Hippocampal formation (tissue), 2 donors: ENCODE measurements at places on chromosomes 6 and 20.

DNA sequence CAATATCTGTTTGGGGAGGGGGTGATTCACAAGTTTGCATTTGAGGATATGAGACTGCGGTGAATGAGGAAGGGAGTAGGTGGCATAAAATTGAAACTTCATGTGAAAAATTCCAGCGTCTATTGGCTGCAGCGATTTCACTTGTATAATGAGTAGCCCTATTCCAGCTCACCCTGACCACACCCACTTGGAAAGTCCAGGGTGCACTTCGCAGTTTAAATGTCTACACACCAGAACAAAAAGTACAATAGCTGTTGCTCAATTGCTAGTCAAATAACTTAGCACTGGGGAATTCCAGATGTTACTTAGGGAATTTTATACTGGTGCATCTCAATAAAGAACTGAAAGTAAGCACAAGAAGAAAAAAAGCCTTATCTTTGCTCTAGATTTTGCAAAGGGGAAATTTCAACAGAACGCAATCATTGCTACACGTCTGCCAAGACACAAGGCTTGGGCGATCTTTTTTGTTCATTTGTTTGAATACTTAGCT, 6.3 kb downstream of the TNFAIP3 start:
- DNase-seq, result no peak

DNA sequence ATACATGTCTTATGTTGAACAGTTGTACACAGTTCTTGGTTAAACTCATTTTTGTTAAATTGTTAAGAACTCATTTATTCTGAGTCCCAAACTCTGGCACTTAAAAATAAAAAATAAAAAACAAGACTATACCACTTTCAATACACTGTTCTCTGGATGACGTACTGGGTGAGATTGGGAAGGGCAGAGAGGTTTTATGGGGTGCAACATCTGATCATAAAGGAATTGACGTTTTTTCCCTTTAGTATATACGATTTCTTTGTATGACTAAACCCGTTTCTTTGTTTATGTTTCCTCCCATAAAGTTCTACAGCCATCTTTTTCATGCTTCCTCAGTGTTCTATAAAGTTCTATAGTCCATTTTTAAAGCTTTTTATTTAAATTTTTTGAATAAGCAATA, 69.1 kb downstream of the TRMT11 start:
- no peak for DNase-seq

DNA sequence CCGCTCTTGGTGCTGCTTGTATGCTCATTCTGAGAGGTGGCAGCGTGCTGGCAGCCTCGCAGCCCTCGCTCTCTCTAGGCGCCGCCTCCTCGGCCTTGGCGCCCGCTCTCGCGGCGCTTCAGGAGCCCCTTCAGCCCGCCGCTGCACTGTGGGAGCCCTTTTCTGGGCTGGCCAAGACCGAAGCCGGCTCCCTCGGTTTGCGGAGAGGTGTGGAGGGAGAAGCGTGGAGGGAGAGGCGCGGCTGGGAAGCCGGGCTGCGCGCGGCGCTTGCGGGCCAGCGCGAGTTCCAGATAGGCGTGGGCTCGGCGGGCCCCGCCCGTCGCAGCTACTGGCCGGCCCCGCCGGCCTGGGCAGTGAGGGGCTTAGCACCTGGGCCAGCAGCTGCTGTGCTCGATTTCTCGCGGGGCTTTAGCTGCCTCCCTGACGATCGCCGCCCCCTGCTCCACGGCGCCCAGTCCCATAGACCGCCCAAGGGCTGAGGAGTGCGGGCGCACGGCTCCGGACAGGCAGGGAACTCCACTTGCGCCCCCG, 19.5 kb upstream of the FAM8A1 start:
- no peak for DNase-seq

DNA sequence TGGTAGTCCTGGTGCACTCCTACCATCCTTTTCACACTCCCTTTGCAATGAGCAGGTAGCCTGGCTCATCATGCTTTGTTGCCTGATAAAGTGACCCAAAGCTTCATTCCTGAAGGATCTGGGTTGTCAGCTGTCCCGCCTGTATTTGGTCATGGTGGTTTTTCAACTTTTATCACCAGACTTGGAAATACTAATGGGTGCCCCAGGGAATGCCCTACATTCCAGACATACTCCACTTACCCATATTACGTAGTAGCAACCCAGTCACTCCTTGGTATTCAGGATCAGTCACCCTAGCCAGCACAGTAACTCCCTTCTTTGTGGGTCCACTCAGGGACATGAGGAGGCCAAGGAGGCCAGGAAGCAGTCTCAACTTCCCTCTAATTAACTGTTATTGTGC, 199.2 kb downstream of the MAFB start:
- DNase-seq, result no peak

DNA sequence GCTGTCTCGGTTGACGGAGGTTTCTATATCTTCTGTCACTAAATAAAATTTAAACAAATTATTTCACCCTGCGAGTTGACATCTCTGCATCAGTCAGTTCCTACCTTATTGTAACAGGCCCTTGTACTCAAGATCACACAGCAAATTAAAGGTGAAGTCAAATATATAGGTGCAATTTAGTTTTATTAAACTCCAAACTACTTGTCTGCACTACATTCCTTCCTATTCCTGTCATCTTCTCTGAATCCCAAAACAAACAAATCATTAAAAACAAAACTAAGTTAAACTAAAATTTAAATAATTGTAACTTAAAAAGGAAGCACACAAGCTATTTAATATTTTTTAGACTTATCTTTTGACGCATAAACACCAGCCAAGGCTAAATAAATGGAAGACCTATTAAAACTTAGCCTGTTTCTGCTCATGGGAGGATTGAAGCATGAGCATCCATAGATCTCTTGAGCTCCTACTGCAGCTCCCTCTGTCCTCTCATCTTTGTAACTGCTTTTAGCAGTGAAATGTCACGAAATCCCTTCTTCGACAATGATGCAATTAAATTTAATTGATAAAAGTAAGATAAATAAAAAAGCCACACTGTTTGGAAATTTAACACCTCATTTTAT, 1152.3 kb upstream of the GJE1 start:
- DNase-seq, result no peak

DNA sequence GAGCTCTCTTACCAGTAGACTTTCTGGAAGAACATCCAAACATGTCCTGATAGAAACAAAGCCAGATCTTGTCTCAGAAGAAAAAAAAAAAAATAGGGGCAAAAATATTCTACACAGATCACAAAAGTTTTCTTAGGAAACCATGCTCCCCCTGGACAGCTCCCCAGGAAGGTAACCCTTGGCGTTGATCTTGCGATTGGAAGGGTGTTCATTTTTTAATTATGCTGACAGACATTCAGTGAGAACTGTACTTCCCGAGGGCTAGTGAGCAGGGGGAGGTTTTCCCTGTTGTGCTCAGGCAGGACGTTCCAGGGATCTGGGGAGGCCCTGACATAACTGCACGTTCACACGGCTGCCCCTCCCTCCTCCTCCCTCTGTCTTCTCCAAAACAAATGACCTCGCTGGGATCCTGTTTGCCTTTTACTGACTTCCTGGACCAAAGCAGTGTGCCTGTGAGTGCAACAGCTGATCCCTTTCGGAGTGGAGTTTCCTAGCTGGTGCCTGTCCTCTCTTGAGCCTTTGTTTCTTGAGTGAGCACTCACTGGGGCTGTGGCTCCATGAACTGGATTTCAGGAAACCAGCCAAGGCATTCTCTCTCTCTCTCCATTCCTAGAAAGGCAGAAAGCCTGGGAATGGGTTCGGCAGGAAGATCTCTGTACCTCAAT, 46.7 kb downstream of the MARCKS start:
- DNase-seq, result no peak

DNA sequence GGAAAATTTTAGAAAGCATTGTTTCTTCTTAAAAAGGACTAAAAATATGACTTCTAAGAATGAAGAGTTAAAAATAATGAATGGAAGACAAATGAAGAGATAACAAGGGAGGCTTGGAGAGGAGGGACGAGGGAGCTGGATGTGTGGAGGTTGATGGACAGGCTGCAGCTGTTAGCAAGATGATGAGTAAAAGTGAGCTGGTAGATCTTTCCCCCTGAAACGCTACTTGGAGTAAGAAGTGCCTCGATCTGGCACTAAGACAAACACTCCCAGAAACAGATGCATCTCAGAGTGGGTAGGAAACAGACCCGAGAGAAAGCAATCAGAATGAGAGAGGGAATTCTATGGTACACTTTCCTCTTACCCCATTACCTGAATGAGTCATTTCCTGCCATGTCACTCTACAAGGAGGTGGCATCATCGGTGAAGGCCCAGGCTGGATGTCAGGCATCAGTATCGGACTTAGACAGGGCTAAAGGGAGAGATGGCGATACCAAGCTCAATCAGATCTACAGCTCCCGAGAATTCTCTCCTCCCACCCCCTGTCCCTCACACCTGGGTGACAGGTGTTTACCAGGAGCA, 154.1 kb upstream of the BMP2 start:
- DNase-seq, result no peak

- no peak for DNase-seq
These were observed 91.9 kb upstream of the CLVS2 start for GRCh38 chr6:122904166-122904565.

DNA sequence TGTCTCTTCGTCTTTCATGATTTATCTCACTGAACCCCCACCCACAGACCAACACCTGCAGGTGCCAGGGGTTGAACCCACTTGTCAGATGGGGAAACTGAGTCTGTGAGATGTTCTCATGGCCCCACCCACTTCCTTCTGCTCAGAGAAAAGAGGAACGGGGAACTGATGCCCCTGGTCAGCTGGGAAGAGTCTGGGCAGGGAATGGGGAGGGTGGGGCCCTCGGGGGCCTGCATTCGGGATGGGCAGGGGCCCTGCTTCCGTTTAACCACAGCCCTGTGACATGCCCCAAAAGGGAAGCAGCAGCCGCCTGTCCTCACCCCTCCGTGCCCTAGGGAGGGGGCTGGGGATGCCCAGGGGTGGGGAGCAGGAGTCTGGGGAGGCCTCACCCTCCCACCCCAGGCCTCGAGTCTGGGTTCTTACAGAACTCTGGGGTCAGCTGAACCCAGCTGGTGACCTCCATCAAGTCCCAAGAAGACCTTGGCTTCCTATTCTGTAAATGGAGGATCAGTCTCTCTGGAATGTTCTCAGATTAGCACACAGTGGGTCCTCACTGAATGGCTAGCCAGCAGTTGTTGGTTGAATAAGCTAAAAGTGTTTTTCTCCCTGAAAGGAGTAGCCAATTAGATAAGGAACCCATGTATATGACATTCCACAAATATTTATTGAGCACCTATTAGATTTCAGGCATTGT, 81.5 kb downstream of the CEBPB start:
- DNase-seq, result no peak

DNA sequence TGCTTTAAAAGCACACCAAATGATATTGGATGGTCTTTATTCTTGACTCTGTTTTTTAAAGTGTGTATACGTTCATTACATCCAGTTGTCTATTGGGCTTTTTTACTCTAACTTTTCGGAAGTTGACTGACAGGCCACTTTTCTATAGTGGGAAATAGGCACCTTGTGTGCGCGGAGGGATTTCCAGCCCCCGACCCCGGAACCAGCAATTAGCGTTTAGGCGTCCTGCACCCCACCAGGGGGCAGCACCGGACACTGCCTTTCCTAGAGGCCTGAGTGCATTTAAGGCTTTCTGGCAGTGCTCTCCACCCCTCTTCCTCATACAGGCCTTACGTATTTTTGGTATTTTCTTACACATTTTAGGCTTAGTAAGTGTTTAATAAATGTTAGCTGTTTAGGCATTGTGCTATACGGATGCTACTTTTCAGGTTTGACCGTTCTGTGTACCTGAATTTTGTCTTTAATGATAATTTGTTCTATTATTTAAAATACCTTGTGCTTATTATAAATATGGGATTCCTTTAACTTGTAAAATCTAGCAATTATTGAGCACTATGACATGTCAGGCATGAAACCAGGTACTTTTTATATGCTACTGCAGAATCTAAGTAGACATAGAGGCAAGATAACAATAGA, 231.8 kb downstream of the BCKDHB start:
- DNase-seq, result peak; percentile 6

DNA sequence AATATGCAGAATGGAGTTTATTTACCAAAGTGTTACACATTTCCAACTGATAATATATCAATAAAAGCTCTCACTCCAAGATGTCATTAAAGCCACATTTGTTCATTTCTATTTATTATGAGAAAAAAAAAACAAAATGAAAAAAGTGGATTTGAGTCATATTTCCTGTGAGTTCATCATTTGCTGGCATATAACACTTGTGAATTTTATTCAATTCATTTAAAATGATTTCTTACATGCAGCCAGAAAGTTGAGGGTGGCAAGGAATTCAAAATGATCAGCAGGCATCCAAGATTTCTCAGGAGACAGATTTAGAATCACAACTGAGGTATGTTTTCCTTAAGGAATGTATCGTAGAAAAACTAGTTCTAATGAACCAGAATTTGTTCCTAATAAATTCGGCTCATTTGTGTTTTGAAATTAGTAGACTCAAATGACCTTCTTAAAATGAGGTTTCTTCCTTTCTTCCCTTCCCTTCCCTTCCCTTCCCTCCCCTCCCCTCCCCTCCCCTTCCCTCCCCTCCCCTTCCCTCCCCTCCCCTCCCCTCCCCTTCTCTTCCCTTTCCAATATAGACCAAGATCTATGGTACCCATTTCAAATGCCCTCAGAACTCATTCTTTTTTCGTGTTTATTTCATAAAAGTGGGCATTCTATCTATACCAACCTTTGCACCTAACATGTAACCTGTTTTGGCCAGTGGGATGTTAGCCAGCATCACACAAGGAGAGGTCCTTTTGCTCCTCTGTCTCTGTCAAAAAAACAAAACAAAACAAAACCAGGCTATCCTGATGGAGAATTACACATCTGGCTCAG, 357.9 kb upstream of the TSHZ2 start:
- DNase-seq, result no peak

DNA sequence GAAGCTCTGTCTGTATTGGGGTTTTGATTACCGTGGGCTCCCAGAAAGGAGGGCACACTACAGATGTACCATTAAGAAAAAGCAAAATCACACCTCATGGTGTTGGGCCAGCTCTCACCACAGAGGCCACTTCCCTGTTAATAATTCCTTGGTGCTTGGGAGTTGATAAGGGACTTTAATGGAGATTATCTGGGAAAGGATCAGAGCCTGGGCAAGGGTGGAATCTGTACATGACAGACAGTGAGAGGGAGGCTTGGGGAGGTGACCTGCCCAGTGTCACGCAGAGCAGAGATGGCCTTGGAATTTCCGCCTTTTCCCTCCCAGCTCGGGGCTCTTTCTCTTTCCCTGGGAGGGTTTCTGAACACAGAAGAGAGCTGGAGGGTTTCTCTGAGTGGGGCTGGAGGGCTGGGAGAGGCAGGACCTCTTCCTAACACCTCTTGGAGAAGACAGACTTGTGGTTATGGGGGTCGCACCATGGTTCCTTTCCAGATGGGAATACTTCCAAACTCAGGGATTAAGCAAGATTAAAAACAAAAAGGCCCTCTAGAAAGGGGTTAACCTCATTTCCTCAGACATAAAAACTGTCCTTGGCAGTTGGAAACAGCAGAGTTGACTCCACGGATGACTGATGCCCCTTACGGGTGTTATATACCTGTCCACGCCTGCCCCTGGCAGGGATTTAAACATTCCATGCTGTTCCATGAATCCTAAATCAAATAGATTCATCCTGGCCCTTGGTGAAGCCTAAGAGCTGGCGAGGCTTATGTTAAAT, 16.8 kb upstream of the KCNK16 start:
- DNase-seq, result no peak

DNA sequence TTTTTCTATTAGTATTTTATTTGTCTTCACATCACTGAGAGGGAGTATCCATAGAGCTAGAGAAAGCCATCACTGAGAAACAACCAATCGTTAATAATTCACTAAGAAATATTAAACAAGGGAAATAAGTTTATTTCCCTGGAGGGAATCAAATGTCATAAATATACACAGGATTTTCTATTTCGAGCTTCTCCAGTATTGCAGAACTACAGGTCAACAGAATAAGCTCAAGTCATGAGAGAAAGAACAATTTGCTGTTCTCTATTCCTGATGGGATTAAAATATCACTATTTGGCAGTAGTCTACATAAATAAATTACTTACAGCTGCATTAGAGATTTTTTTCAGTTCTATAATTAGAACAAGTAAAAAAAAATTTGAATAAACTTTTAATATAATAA, 2.2 kb upstream of the FAM162B start:
- DNase-seq, result no peak
